ENCODE measurements at places on chromosomes 4 and X.

GRCh38 chrX:39869846-39870601 lies 227.7 kb downstream of the BCOR start:
- no peak for DNase-seq

- DNase-seq: no peak
Observed at GRCh38 chr4:113952452-113953029, 26.9 kb downstream of the ARSJ start.

GRCh38 chr4:63036159-63036866 lies 1372.9 kb downstream of the TECRL start:
- DNase-seq: no peak

GRCh38 chr4:87839592-87839946 lies 6.8 kb downstream of the MEPE start:
- no peak for DNase-seq

GRCh38 chr4:912548-913279 lies 19.4 kb downstream of the GAK start:
- DNase-seq: no peak
